ENCODE measurements at places on chromosomes 6 and 20.

- no peak for DNase-seq
Observed at GRCh38 chr6:24686946-24687345, 20.1 kb downstream of the ACOT13 start.

- DNase-seq = no peak
Observed at GRCh38 chr6:34517966-34518365, 38.2 kb downstream of the SPDEF start.

- DNase-seq = no peak
Observed at GRCh38 chr6:11009353-11009752, 34.8 kb downstream of the ELOVL2 start.

DNA sequence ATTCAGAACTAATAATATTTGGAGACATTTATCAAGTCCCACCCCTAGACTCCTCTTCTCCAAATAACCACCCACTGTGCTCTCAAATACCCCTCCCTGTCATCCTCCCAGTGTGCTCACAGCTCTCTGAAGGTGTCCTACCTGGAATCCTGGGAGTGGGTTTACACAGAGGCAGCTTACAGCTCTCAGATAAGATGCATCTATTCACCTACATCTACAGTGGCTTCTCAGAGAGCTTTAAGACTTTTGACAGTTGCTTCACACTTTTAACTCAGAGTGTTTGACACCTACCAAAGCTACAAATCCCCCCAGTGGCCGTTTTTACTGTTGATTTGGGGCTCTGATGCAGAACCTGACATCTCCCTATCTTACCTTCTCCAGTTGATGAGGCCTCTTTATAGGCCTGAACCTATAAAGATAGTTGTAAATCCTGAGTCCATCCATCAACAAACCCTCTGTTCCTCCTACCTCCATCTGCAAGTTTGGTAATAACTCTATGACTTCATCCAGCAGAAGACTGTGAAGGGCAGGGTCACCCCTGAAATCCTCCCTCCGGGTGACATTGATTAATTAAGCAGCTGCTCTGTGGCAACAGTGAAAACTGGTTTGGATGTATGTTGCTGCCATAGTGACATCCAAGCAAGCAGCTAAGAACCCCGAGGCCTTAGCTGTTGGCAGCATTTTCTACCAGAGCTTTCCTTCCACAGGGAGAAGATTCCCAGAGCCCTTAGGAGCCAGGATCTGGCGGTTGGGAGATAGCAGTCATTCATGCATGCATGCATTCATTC is 226.1 kb upstream of the RREB1 start:
- DNase-seq = no peak

DNA sequence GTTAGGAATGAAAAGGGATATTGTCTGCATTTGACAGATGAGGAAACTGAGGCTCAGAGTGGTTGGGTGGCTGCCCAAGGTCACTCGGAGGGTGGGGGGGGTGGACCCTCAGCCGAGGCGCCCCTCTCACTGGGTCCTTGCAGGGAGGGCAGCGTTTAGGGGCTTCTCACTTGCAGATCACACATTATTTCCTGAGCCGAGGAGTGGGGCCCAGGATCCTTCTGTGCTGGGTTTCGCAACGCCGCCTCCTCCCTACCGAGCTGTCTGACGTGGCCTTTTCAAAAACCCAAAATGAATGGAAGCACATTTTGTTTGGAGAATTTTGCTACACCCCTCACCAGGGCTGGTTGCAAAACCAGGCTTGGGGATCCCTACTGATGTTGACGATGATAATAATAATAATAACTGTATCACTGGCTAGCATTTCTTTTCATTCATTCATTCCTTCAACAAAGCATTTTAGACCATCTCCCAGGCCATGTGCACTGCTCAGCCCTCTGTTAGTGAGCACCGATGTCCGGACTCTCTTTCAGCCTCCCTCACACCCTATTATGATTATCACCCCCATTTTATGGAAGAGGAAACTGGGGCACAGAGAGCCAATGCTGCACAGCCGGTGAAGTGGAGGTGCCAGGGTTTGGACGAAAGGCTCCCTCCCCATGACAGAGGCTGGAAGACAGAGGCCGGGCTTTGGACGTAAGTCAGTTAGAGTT is 5.2 kb downstream of the DLGAP4 start:
- peak; percentile 73 for DNase-seq
